ENCODE measurements at places on chromosomes 16 and 17.

DNA sequence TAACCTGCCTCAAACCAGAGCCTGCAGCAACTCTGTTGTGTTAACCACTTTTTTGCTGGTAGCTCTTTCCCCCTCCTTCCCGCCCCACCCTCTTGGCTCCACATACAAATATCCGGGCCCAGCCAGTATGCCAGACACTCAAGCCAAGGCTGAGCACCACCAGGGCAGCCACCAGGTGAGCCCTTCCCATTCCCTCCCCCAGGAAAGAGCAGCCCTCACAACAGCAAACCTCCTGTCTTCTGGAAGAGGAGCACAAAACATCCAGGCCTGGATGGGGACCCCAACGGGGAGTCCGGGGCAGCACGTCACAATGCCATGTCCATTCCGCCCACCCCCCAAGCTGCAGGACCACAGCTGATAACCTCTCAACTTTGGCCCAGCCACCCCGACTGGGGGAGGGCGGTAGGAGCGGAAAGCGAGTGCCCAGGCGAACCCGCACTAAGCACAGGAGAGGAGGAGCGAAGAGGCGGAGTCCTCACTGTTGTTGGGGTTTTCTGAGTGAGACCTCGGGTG lies 757 bp downstream of the ORMDL3 start:
- peak; percentile 37 for DNase-seq

DNA sequence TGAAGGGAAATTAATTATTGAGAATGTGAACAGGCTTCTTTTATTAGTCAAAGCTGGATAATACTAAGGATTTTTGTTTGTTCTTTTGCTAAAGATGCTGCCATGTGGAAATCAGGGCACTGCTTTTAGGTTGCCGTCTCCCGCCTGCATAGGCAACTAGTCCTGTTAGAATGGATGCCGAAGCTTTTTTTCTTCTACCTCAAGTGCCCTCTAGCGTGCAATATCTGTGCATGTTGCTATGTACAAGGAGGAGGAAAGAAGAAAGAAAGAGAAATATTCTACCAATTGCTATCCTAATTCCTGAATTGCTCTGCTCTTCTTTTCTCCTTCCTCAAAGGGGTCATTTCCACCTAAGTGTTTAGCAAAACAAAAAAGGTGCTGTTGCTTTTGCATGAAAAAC lies 5.2 kb upstream of the CDH8 start:
- peak; percentile 35 for DNase-seq

GRCh38 chr16:1590930-1591705 lies 20.8 kb downstream of the IFT140 start:
- no peak for DNase-seq

- no peak for DNase-seq
These were observed 2.8 kb upstream of the HOXB13 start for GRCh38 chr17:48731355-48731754.

DNA sequence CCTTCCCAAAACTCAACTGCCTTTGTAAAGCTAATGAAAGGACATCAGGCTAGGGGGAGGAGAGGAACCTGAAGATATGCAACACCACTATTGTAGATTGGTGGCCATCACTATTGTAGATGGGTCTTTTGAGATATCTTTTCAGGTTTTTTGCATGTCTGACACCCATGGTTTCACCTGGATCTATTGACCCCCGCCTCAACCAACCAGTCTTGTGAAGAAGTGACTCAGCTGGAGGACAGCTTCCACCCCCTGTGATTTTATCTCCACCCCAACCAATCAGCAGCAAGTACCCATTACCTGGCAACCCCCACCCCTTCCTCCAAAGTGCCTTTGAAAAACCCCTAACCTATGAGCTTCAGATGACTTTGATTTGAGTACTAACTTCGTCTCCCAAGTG lies 382.6 kb upstream of the GOT2 start:
- no peak for DNase-seq

DNA sequence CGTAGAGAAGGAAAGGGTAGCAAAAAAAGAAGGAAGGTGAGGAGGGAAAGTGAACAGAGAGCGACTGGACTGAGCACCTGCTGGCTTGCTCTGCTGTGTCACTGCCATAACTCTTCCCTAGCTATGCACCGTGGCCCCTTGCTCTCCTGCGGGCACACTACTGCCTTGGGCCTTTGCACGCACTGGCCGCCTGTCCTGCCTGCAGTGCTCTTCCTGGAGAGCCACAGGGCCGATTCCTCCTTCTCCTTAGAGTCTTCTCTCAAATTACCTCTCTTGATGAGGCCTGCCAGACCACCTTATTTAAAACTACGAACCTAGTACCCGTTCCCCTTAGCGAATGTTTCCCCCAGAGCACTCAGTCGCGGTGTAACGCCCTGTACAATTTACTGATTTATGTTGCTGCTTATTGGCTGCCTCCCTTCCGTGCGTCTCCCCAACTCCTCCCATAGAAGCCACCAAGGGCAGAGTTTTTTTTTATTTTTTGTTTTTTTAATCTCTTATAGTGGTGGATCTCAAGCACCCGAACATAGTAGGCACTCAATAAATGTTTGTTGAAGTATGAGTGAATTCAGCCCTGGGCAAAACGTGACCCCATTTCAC lies 70.3 kb downstream of the RAI1 start:
- DNase-seq = no peak

GRCh38 chr17:74763565-74764387 lies 12.4 kb downstream of the NAT9 start:
- DNase-seq = no peak

- DNase-seq = no peak
These were observed 23.2 kb downstream of the RNF157 start for GRCh38 chr17:76217081-76217480.

DNA sequence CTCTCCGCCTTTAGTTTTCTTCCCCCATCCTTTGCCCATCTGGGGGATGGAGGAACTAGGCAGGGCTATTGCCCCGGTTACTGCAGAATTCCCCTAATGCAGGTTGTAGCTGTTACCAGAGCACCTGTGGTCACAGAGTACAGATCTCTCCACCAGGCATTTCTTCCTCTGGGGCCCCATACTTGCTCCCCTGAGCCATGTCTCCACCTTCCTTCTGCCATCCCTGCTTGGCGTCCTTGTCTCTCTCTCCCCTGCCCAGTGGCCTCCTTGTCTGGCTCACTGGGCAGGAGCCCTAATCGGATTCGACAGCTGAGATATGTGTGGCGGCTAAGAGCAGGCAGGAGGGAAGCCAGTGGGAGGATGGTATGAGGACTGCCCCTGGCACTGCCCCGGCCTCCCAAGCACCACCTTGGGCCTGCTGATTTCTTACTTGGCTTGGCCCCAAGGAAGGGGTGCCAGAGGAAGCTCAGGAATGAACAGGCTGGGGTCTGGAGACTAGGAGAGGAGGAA lies 2.0 kb downstream of the RARA start:
- DNase-seq = peak; percentile 39

DNA sequence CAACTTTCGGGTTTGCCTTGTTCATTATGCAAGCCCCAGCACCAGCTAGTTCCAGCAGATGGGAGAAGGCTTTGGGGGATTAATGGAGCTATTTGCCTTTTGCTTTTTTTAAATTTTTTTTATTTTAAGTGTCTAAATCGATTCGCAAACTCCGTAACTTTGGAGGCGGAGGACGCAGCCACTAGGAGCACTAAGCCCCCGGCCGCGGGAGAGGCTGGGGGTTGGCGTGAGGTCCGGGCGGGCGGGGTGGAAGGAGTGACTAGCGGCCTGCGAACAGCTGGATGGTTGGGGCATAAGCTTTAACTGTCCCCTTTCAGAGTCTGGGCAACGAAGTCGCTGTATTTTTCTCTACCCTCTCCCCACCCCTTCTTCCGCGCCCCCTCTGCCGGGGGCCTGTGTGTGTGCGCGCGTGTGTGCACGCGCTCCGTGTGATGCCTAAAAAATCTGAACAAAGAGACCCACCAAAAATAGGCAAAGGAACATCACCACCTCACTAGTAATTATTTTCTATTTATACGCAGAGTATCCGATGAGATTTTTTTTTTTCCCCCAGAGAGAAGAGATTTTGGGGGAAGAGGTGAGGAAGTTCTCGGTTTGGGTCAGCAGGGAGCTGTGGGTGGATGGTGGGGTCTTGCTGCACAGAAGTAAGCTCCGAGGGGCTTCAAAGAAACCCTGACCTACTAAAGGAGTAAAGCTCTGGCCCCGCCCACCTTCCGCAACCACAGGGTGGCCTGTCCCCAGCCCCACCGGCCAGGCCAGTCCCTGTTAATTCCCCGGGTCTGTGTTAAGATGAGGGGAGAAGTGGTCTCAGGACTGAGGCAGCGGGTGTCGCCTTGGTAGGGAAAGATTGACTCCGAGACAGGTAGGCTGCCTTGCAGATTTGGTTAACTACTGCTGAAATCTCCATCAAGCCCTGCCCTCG lies 2.3 kb downstream of the SHISA9 start:
- DNase-seq = peak; percentile 22

DNA sequence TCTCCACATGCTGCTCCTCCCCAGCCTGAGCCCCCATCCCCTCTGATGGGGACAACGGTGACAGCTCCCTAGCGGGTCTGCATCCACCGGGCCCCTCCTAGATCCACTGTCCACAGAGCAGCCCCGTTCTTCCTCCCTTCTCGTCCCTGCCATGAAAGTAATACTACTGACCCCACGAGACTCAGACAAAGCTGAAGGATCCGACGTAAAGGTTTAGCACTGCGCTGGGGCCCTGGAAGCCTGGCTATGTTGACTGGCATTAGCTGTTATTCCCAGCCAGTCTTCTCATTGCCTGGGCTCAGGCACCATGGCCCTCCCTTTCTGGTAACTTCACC lies 30.7 kb downstream of the VAC14 start:
- no peak for DNase-seq

- no peak for DNase-seq
These were observed 67.7 kb downstream of the HLF start for GRCh38 chr17:55332296-55333041.

DNA sequence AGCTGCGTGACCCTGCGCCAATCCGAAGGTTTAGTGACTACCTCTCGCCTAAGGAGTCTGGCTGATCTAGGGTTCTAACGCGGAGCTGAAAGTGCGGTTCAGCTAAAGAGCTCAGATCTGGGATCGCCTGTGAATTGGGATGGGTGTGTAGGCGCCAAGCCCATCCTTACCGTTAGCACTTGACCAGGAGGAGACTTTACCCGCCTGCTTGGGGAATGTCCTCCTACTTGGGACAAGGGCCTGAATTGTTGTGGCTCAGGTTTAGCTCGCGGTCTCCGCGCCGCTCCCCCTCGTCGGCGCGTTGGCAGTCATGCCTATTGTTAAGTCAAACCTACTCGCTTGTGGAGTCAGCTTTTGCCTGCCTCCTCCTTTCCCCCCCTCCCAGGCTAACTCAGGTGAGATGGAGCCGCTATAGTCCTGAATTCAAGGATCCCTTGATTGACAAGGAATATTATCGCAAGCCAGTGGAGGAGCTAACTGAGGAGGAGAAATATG lies 480 bp downstream of the MRPS7 start:
- DNase-seq = peak; percentile 40

- peak; percentile 99 for DNase-seq
These were observed 6.3 kb downstream of the BCAR1 start for GRCh38 chr16:75244844-75245758.

GRCh38 chr16:89401641-89402445 lies 88.5 kb downstream of the ANKRD11 start:
- no peak for DNase-seq

GRCh38 chr17:54760836-54761235 lies 139.8 kb upstream of the TOM1L1 start:
- no peak for DNase-seq

DNA sequence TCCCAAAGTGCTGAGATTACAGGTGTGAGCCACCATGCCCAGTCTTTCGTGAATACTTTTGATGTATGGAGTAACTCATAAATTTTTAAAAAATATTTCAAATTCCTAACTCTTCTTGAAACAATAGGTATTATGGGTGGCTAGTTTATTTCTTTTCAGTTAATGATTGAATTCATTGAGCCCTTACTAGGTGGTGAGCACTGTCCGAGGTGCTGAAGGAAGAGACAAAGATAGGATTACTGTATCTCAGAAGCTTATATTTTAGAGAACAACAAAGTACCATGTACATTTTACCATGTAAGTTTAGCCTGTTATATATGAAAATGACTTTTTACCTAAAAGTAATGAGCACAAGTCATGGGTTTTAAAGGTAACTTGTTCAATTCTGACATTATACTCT lies 418.3 kb downstream of the NPIPA7 start:
- no peak for DNase-seq

DNA sequence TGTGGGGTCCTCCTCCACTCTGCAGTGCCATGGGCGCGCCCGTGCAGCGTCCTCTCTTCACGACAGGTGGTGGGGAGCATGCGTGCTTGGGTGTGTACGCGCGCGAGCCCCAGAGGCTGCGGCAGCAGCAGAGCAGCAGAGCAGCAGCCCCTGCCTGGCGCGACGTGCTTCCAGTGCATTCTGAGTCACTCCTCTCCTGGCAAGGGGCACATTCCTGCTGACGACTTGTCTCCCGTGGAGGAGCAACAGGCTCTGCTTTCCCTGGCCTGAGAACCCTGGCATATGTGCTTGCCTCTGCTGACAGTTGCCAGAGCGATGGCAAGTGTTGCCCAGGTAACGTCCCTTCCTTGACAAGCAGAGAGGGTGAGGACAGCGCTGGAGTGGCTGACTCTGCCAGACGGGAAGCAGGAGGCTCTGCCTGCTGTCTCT lies 133.8 kb upstream of the PLCG2 start:
- peak; percentile 98 for DNase-seq

- no peak for DNase-seq
These were observed 161.4 kb upstream of the RPL38 start for GRCh38 chr17:74041869-74042640.

DNA sequence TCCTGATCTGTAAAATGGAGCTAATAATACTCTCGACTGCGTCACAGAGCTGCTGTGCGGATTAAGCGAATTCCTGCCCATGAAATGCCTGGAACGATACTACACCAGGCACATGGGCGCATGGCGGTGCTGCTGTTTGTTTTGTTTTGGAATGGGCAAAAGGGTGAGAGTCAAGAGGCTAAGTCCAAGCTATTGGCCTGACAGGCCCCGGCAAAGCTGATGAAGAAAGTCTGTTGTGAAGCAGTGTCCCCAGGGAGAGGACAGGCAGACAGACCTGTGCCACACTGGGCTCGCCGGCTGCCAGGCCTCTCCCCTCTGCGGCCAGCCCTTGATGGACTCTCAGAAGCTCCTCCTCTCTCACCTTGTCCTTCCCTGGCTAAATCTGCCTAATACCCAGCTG lies 31.3 kb upstream of the RASD1 start:
- DNase-seq = no peak

- no peak for DNase-seq
These were observed 94.7 kb downstream of the GOSR1 start for GRCh38 chr17:30571921-30572320.
